Right lobe of liver (tissue), 6 donors: ENCODE measurements at places on chromosomes 16 and 17.

- no peak overlapping the region for H3K27ac ChIP-seq
- H3K4me3 ChIP-seq, result no peak overlapping the region
- H3K36me3 ChIP-seq, result no peaks in the 10 kb centered on the region
- no peaks in the 10 kb centered on the region for H3K4me1 ChIP-seq
- no peak for DNase-seq
- no peaks in the 10 kb centered on the region for H3K27me3 ChIP-seq
Observed at GRCh38 chr16:71479420-71479819, 9.7 kb downstream of the ZNF19 start.

DNA sequence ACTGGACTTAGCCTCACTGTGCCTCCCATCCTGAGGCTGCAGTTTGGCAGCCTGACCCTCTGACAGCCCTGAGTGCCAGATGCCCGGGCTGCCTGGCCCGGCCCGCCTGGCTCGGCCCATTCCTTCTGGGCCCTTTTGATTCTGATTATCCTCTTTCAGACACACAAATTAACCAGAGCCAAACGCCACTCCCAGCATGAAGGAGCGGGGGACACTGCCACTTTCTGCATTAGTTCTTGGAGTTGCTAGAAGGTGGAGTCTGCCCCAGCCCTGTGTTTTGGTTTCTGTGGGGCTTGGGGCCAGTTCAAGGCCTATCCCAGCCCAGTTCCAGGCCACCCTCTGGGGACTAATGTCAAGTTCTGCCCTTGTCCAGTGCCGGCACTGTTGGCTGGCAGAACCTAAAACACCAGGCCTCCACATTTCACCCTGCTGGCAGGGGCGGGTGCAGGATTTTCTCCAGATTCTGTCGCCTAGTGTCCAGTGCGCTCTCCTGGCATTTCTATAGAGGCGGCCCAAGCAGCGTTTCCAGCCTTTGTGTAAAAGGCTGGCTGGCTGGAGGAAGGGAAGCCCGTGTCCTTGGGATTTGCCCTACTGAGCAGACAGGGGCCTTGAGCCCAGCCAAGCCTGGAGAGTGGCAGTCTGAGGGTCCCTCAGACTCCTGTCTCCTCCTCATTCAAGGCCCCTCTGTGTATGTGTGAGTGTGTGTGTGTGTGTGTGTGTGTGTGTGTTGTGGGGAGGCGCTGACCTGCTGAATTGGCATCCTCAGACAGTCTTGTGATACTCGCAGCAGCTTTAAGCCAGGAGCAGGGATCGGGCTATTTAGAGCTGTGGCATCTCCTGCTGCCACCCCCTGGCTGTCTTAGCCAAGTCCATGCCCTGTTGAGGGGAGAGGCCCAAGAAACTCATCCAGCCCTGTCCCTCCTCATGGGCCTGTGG lies 21.4 kb downstream of the PLCD3 start:
- H3K36me3 ChIP-seq, result peaks cover 11% of the 10 kb centered on the region
- H3K27ac ChIP-seq, result no peak overlapping the region
- H3K4me3 ChIP-seq, result no peak overlapping the region
- H3K4me1 ChIP-seq, result no peaks in the 10 kb centered on the region

- H3K4me3 ChIP-seq, result no peak overlapping the region
- DNase-seq, result no peak
- H3K36me3 ChIP-seq, result no peaks in the 10 kb centered on the region
- no peaks in the 10 kb centered on the region for H3K4me1 ChIP-seq
- H3K27ac ChIP-seq, result no peak overlapping the region
Observed at GRCh38 chr17:43531955-43532354, 14.2 kb downstream of the ETV4 start.

DNA sequence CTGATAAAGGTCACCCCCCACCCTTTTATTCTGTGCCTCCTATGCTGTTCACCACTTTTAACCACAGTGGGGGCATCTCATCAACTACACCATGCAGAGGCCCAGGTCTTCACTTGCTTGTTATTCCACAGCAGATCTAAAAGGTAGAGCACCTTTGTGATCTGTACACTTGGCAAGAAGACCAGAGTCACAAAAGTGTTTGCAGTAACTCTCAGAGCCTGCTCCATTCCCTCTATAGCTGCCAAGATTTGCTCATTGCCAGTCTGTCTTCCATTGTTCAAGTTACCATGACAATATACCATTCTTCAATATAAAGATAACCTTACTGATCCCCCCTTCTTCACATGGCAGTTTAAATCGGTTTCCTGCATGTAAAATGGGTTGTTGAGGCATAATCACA lies 180.0 kb downstream of the TOX3 start:
- no peak overlapping the region for H3K27ac ChIP-seq
- H3K4me1 ChIP-seq, result no peaks in the 10 kb centered on the region
- DNase-seq, result no peak

DNA sequence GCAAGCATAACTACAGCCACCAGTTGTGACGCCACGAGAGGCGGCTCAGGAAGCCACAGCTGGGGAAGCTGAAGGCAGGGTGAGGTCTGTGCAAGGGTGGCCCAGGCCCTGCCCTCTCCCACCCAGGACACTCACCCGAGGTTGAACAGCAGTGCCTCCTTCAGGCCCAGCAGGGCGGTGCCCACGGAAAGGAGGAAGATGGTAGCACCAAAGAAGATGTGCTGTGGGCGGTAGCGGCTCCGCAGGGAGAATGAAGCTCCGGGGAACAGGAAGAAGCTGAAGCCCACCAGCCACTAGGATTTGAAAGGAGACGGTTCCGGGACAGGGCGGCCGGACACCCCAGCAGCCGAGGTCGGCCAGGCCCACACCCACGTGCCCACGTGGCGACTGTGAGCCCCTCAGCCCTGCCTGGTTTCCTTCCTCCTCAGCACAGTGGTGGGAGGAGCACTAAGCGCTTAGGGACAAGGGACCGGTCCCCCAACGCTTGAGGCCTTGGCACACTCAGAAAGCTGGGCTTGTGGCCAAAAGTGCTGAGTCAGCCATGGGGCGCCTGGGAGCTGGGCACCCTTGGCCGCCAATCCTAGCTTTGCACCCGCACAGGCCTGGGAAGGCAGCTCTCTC lies 11.0 kb downstream of the CYB561 start:
- no peak overlapping the region for H3K4me3 ChIP-seq
- H3K36me3 ChIP-seq, result no peaks in the 10 kb centered on the region
- H3K4me1 ChIP-seq, result no peaks in the 10 kb centered on the region
- H3K27me3 ChIP-seq, result no peaks in the 10 kb centered on the region
